NCI-H1436 (cell line): ENCODE measurements at places on chromosomes 3 and 15.
A peak's percentile ranks its signal among the peaks of the same experiment; 100 is the strongest.

DNA sequence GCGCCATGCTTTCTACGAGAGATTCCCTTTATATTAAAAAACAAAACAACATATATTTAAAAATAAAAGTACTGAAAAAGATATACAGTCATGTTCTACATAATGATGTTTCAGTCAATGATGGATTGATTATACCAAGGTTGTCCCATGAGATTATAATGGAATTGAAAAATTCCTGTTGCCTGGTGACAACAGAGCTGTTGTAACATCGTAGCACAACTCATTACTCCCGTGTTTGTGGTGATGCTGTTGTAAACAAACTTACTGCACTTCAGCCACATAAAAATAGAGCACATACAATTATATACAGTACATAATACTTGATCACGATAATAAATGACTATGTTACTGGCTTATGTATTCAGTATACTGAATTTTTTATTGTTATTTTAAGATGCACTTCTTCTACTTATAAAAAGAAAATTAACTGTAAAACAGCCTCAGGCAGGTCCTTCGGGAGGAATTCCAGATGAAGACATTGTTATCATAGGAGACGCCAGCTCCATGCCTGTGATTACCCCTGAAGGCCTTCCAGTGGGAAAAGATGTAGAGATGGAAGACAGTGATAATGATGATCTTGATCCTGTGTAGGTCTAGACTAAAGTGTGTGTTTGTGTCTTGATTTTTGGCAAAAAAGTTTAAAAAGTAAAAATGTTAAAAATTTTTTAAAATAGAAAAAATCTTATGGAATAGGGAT is 11.7 kb downstream of the CCR1 start:
- no peak for DNase-seq

DNA sequence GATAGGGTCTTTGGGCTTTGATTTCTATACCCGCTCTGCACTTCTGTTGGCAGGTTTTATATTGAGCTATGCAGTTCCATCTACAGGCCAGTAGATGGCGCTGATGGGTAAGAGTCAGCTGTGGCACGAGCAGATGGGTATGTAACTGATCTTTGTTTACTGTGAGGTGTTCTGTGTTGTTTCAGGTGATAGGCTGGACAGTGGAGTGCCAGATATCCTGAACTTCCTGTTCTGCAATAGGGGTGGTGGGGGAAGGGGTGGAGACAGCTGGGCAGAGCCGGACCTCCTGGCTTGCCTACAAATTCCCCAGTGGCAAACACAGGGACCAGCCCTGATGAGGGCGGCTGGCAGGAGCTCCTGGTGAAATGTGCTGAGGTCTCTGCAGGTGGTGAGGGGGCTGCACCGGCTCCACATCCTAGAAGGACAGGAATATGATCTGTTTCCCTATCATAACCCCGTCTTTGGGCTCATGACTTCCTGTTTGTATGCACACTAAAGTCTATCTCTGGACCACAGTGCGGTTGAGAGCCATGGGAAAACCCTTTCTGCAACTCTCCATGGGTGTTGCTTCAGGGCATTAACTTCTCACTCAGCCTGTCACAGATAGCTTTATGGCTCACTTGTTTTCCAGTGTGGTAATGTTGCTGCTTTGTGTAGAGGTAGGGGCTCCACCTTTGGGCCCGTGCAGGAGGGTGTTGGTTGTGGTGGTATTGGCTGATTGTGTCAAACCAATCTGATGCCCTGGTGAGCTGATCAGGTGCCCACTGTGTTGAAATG is 13.4 kb upstream of the FAM98B start:
- DNase-seq = peak; percentile 39

DNA sequence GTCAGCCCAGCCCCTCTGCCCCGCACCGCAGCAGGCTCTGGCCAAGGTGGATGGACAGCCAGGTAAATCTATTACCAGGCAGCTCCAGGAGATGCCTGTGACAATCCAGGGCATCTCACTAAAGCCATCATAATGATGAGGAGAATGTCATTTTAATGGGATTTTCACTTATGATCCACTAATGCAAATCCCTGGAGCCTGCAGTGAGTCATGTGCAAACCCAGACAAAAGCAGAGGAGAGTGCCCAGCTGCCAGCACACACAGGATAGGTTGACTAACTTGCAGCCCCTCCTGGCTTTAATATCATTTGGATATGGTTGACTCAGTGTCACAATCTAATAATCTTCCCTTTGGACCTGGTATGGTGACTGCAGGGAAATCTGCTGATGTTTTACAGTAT is 206.9 kb upstream of the TRIM42 start:
- DNase-seq = no peak

DNA sequence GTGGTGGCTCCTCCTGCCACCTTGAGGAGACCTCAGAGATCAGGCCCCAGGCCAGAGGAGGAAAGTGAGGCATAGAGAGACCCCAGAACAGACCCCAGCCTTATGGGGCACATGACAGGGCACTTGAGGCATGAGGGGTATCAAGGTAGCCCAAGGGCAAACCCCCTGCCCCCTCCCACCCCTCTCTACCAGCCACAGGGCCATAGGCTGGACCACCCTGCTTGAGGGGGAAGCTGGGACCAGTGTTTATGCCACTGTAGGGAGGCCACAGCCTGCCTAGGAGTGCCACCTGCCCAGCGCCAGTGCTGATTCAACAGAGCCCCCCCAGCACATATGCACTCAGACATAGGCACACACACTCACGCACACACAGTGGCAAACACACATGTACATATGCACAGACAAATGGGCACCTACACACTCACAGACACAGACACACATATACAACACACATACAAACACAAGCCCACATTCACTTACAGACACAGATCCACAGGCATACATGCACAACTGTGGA is 10.3 kb downstream of the MYL3 start:
- no peak for DNase-seq

DNA sequence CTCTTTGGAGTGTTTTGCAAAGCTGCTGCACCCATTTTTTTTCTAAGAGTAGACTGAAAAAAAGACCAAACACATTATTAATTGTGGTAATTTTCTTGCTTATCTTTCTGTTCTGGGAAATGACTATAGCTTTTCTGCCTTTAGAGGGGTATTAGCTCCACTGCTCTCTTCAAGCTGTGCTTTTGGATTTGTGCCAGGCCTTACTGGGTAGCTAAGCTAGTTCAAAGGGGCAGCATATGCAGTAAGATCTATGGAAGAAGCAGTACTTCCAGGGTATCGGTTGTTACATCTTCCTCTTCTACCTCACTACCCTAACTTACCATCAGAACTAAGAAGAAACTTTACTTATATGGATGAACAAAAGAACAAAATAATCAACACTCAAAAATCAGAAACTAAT is 28.7 kb upstream of the ARIH1 start:
- DNase-seq = no peak

DNA sequence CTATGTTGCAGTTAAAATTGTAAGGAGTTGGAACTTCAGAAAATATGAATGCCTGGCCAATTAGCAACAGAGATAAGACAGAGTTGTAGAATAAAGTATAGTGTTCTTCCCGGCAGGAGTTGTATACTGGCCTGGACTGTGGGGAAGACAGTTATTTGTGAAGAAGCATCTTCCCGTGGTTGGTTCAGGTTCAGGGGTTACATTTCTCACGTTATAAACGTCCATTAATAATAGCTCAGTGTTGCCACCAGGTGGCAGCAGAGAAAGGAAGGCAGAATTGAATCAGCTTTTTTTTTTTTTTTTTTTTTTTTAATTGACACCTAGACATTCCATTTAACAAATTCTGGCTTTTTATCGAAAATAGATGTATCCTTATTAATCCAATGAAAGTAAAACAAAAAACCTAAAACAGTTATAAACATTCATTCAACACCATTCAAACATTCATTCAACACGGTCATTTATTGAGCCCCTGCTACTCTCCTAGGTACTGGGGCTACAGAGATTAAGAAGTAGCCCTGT is 66.4 kb upstream of the NR2E3 start:
- peak; percentile 62 for DNase-seq

DNA sequence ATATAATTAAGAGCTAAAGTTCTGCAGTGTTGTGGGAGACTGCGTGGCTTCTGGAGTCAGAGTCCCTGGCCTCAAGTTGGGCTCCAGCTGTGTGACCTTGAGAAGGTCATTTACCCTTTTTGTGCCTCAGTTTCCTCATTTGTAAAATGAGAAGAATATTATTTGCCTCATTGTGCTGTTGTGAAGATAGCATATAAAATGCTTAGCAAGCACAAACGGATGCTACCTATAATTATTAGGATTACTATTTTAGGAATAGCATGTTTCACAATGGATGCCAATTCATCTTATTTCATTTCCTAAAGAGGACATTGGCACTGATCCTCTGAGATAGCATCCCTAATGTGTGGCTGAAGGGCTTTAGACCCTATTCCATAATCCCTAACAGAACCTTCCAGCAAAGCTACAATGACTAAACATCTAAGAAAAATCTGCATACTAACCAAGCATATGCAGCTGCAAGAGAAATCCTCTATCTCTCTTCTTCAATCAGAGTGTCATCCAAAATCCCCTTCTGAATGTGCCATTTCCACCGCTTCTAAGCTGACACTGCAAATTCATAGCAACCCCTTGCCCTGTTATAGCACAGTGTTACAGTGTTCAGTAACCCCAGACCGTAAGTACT is 148.3 kb downstream of the RBMS3 start:
- DNase-seq = no peak

- DNase-seq = no peak
Observed at GRCh38 chr3:127566833-127567232, 23.7 kb downstream of the TPRA1 start.

- DNase-seq = no peak
Observed at GRCh38 chr3:54279005-54279583, 156.7 kb downstream of the CACNA2D3 start.

GRCh38 chr3:190499122-190499521 is 14.8 kb upstream of the IL1RAP start:
- DNase-seq = no peak

- DNase-seq = no peak
Observed at GRCh38 chr15:88649753-88650551, 11.1 kb downstream of the ISG20 start.

DNA sequence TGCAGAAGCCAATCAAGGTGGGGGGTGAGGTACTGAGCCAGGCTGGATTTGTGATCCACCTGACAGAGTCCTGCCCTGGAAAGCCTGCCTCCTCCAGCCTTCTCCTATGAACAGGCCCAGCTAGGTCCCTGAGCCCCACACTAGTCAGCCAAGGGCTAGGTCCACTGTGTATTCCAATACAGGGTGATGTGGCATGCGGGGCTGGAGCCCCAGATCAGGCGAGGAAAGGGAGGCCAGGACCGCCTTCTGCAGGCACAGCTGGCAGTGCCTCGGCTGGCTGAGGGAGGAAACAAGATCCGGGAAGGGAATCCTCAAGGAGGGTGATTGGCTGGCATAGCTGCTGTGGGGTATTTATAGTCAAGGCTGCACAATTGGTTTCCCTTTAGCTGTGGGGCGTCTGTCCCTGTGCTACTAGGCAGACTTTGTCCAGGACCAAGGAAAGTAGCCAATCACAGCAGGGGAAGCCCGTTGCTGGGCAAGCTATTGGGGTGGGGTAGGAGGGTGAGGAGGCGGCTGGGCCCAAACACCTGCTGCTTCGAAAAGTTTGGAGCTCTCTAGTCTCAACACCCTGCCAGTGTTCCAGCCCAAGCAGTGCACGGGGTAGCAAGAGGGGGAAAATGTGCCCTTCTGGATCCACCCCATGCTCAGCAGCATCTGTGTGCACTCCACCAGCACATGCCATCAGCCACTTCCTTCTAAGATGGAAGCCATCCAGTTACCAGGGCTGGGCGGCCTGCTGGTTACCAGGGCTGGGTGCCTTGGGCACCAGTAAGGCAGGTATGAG is 5.9 kb downstream of the KY start:
- no peak for DNase-seq

DNA sequence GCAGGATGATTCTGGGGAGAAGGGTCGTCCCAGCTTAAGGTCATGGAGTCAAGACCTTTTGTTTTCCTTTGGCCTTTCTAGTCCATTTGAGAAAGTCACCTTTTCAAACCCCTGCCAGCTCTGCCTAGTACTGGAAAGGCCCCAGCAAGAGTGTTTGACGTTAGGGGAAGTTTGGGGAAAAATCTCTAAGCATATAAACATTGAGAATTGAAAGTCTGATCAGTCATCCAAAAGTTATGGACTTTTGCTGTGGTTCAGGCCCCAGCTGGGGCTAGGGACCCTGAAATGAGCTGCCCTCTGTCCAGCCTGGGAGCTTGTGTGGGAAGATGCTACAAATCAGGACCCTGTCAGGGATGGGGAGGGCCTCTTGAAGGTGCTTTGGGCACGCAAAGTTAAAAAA is 21.6 kb downstream of the SLC6A6 start:
- DNase-seq = no peak

DNA sequence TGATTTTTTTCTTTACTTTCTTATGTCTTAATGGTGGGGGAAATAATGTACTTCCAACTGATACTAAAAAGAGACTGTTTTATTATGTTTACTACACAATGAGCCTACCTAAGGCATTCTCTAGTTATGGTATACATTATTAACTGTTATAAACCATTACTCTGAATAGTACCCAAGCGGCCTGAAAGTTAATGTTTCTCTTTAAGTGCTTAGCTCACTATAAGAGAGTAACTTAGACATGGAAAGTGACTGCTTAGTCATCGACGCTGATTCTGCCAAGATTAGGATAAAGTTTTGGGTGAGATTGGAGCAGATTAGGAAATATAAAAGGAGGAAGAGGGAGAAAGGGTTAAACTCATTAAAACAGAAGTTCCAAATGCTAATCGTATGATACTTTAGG is 365.0 kb downstream of the NLGN1 start:
- no peak for DNase-seq

GRCh38 chr3:76871655-76872054 is 168.2 kb upstream of the ROBO2 start:
- DNase-seq = no peak

GRCh38 chr3:30631243-30631904 is 25.0 kb downstream of the TGFBR2 start:
- DNase-seq = no peak

GRCh38 chr15:56184516-56184915 is 59.2 kb downstream of the RFX7 start:
- no peak for DNase-seq

DNA sequence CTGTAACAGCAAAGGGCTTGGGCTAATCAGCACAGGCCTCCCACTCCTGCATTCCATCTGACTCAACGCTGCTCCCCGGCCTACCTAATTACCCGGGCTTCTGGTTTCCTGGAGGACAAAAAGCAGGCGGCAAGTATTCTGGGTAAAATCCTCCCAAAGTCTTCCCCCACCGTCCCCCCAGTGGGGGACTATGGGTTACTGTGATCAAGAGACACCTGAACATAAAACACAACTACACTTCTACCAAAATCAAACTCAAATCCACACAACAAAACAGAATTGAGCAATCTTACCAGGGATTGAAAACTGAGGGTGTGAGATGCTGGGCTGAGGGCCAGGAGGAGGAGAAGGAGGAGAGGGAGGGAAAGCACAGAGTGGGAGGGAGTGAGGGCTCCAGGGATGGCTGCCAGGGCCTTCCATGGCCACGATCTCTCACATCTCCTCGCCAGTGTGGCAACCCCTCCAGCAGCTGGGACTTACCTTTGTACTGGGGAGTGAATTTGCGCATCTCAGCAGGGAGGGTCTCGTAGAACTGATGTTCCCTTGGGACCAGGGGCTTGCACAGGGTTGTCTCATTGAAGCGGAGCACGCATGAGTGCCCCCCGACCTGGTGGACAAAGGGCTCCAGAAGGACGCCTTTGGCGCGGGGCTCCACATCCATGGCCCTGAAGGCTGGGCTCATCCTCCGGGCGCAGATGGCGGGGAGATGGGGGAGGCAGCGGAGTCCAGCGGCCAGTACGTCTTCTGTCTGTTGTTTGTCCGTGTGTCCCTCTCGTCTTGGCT is 9.1 kb upstream of the NCKIPSD start:
- DNase-seq = no peak
